Stimulated activated CD4-positive, alpha-beta T cell treated with anti-CD3 and anti-CD28 coated beads, Interleukin-4, amount 100 ng/mL, for 4 hours (primary cell): ENCODE measurements at places on chromosomes 7 and 10.
A peak's percentile ranks its signal among the peaks of the same experiment; 100 is the strongest.

- no peak for DNase-seq
Measured at GRCh38 chr10:29249018-29249417, 39.9 kb upstream of the LYZL1 start.

DNA sequence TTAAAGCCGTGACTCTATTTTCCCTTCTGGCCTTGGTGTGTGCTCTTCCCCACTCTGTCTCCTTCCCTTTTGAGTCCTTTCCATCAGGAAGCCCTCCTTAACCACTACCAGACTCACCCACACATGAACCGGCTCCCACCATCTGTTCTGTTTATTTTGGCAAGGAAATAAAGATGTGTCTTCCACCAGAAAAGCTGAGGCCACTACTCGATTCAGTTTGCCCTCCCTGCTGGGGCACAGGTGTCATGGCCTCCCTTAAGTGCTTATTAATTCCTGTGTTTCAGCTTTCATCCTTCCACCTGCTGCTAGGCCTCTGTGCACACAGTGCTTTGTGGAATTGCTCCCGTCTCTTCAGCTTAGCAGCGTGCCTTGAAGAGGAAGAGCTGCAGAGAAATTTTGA, 16.7 kb downstream of the POR start:
- DNase-seq = no peak

GRCh38 chr10:113180401-113181154, 230.5 kb downstream of the TCF7L2 start:
- no peak for DNase-seq

- DNase-seq = no peak
Measured at GRCh38 chr7:150732786-150733481, 4.3 kb upstream of the GIMAP5 start.

- no peak for DNase-seq
Measured at GRCh38 chr10:116593139-116593740, 2.5 kb downstream of the PNLIPRP1 start.

DNA sequence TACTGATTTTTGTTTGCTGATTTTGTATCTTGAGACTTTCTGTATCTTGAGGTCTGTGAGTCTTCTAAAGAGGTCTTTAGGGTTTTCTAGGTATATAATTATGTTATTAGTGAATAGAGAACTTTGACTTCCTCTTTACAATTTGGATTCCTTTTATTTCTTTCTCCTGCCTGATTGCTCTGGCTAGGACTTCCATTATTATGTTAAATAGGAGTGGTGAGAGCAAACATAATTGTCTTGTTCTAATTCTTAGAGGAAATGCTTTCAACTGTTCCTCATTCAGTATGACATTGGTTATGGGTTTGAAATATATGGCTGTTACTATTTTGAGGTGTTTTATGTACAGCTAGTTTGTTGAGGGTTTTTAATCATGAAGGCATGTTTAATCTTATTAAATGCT, 308.0 kb upstream of the TEX47 start:
- DNase-seq = no peak

GRCh38 chr10:88744002-88744401, 15.8 kb upstream of the LIPN start:
- DNase-seq = no peak

- DNase-seq = no peak
Measured at GRCh38 chr7:135942614-135943013, 34.5 kb downstream of the MTPN start.

DNA sequence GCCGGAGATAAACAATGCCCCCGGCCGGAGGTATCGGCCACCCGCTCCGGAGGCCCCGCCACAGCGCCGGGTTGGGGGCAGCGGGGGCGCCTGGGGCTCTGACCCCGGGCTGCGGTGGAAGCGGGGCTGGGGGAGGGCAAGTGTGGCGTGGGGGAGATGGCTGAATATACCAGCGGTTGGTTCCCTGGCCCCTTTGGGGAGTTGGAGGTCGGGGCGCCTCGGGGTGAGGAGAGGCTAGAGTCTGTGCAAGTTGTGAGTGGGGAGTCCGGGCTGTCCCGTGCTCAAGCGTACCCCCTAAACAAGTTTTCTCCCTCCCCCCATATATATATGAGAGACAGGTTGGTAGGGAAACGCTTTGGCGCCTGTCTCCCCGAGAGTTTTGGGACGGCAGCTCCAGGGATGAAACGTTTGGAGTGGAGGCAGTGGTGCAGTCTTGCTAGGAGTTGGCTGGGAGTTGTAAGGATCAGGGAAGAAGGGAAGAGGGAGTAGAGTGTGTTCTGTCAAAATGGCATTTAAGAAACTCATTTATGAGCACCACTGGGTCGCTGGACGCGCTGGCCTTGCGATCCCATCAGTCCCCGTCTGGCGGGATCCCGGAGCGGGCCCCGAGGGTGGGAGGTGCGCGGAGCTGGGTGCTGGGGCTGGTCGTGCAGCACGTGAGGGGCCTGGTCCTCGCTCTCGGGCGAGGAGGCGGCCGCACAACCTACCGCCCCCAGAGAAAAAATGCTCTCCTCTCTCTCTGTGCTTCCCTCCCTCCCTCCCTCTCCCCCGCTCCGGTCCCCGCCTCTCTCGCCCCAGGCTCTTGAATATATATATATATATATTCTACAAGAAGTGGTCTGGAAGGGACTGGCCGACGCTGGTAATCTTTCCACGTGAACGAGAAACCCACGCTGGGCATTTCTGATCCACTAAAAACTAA, 1.1 kb downstream of the TET1 start:
- DNase-seq = peak; percentile 2

DNA sequence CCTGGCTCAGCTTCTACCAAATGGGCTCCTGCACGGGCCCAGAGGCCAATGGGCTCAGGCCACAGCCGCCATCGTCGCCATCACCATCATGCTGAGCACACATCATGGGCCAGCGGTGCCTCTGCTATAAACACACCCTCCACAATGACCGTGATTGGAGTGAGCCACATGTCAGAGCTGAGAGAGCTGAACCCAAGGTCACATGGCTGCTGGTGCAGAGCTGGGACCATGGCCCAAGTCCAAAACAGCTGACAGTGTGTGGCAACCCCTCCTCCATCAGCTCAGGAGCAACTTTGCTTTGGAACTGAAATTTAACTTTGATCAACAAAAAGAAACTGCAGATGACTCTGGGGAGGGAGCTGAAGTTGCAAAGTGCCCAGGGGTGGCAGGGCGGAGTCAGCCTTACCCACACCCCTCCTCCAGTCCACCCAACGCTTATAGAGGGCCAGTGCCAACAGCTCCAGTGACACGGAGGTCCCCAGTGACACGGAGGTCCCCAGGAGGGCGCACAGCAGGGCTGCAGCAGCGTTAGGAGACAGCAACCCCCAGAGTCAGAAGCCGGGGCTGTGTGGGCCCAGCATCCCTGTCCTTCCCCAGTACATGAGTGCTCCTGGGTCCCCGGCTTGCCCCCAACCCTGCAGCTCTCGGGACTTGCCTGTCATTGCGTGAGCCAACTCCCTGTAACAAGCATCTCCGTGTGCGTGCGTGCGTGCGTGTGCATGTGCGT, 249.6 kb downstream of the ELFN1 start:
- no peak for DNase-seq

- DNase-seq = peak; percentile 31
Measured at GRCh38 chr7:23531050-23531793, 559 bp downstream of the TRA2A start.

DNA sequence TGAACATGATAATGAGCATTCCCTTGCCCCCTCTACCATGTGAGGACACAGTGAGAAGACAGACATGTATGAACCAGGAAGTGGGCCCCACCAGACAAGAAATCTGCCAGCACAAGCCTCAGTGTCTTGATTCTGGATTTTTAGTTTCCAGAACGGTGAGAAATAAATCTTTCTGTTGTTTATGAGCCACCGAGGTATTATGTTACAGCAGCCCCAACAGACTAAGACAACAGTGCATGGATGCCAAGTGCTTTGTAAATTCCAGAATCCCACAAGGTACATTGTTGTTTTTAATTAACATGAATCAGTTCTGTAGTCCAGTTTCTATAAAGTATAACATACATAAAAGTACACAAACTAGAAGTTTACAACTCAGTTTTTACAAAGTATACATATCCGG, 162.2 kb downstream of the ARHGAP21 start:
- no peak for DNase-seq

GRCh38 chr7:93736668-93737369, 153.7 kb downstream of the TFPI2 start:
- no peak for DNase-seq

GRCh38 chr7:75039709-75040108, 33.9 kb downstream of the RCC1L start:
- DNase-seq = no peak

DNA sequence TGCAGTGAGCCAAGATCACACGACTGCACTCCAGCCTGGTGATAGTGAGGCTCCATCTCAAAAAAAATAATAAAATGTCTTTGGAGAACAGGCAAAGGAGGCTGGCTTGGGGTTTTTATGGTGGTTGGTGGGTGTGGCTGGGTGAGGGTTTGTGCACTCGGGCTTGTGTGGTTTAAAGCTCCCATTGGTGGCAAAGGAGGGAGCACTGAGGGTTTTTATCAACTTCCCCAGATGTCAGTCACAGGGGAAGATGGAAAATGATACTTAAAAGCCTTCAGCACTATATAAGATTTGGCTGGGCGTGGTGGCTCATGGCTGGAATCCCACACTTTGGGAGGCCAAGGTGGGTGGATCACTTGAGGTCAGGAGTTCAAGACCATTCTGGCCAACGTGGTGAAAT, 16.3 kb upstream of the RNF216 start:
- DNase-seq = no peak

DNA sequence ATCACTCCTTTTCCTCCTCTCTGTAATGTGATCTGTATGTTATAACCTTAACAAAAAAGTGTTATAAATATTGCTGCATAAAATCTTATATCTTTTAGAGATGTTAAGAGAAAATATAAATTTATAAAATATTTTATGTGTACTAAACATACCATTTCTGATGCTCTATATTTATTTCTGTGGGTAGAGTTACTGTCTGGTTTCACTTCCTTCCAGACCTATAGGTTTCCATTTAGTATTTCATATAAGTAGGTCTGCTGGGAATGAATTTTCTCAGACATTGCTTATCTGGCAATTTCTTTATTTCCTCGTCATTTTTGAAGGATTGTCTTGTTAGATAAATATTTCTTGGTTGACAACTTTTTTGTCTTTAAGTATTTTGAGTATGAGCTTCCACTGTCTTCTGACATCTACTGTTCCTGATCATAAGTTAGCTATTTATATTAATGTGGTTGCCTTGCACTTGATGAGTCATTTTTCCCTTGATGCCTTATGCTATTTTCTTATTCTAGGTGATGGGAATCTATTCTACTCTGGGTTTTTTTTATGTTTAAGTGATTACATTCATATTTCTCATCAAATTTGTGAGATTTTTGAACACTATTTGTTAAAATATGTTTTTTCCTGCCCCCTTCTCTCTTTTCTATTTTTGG, 11.2 kb upstream of the THSD7A start:
- no peak for DNase-seq
